Fibroblast of mammary gland (primary cell): ENCODE measurements at places on chromosomes 7 and 10.
A peak's percentile ranks its signal among the peaks of the same experiment; 100 is the strongest.

DNA sequence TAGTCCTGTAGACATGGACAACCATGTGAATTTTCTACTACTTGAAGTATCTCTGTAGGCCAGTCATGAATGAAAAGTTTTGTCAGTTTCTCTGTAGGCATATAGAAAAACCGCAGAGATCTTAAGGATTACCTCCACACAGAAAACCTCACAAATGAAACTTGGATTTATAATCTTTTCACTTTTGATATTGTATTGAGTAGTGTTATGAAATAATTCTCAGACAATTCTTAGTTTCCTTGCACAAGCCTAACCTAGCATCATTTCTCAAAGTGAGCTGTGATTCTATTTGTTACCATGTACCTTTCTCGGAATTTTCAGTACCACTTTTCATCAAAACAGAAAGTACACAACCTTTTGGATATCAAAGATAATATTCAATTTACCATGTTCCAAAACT is 51.4 kb upstream of the OIT3 start:
- no peak for DNase-seq

GRCh38 chr10:59812519-59813122 is 59.4 kb upstream of the MRLN start:
- DNase-seq: no peak

DNA sequence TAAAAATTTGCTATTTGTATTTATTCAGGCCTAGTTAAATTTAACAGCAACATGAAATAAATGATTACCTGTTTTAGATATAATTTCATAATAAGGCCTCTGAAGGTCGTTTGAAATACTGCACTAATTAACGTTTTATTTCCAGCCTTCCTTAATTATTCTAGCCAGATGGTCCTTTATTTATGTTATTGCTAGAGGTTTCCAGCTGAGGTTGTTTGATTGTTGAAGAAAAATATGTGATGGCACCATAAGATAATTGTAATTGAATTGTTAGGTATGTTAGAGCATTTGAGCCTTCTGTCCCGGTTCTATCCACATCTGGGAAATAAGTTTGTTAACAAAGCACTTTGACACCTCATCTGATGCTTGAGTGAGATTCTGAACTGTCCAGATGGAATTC is 556.1 kb downstream of the ATRNL1 start:
- DNase-seq: no peak

DNA sequence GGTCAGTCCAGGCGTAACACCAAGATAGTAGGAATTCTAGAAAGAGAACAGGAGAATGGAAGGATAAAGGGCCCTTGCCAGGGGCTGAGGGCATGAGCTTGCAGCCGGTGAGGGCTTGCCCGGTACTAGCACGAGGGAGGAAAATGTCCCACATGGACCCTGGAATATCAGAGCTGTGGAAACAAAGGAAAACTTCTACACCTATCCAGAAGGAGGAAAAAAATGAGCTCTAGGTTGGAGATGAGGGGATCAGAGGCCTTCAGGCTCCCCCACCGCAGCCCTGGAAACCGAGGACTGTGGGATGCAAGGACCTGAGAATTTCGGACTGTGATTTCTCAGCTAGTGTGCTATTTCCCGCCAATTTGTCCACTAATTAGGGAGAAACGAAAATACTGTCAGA is 22.1 kb downstream of the RAMP3 start:
- DNase-seq: no peak

DNA sequence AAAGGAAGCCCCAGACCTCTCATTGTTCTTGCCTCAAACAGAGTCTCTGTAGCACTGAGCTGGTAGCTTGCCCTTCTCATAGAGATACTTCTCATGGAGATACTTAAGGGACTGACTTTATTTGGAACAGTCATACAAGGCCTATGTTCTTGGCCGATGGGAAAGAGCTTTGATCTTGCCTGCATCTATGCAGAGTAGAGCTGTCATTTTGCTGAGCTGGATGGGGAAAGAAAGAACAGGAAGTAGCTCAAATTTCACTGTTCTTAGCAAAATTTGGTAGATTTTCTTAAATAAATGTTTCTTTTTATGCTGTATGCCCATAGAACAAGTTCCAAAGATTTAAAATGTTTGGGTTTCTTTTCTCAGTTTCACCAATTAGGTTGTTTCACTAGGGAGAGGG is 119.3 kb upstream of the SEC61G start:
- DNase-seq: peak; percentile 41

DNA sequence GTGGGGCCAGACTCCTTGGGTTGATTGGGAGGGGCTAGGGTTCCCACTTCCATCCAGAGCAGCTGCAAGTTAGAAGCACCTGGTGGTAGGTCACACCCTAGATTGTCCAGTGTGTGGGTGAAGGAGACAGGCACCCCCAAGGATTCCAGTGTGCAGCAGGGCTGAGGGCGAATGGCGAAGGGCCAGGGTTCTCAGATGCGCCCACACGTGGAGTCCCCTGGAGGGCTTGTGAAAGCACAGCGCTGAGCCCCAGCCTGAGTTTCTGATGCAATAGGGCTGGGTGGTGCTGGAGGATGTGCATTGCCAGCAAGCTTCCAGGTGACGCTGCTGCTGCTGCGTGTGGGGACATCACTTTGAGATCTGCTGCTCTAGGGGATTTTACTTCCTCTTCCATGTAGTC is 25.4 kb downstream of the TBATA start:
- DNase-seq: peak; percentile 38
